EL (cell line): ENCODE measurements at places on chromosomes 4 and X.
A peak's percentile ranks its signal among the peaks of the same experiment; 100 is the strongest.

GRCh38 chr4:122469457-122469856 lies 12.9 kb upstream of the IL2 start:
- DNase-seq = no peak

DNA sequence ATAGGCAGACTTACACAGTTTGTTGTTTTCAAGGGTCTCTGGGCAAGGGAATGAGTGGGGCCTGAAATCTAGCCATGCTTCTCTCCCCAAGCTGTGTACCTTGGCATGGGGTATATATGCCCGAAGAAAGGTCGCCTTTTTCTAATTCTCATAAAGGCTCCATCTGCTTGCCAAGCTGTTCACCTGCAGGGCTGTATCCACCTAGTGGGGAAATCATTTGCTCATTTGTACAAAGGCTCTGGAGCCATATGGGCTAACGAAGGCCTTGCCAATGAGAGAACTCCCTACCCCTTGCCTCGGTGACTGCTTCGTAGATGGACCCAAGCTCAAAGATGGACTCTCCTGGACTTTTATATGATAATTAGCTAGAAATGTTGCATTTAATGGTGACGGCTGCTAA lies 1097.0 kb downstream of the PDHA2 start:
- DNase-seq = no peak

DNA sequence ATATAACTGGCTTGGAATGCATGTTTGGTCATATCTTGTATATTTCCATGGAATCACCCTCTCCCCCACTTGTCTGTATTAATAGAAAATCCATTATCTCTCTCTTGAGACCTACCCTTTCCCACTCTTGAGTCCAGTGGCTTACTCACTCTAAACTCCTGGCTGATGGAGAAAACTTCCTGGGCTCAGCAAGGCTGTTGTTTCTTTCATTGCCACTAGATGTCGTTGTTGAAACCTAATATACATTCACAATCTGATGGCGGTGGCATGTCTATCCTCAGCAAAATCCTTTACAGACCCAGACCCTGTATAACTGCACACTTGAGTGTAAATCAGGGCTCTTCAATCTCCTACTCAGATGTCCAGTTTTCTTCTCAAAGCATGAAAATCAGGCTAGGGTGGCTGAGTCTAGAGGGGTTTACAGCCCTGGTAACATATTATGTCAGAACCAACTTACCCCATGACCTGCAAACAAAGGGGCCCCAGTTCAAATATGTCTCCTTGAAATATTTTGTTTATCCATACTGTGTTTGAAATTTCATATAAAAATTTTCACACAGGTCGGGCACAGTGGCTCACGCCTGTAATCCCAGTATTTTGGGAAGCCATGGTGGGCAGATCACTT lies 70.0 kb upstream of the FAM241A start:
- peak; percentile 63 for DNase-seq

DNA sequence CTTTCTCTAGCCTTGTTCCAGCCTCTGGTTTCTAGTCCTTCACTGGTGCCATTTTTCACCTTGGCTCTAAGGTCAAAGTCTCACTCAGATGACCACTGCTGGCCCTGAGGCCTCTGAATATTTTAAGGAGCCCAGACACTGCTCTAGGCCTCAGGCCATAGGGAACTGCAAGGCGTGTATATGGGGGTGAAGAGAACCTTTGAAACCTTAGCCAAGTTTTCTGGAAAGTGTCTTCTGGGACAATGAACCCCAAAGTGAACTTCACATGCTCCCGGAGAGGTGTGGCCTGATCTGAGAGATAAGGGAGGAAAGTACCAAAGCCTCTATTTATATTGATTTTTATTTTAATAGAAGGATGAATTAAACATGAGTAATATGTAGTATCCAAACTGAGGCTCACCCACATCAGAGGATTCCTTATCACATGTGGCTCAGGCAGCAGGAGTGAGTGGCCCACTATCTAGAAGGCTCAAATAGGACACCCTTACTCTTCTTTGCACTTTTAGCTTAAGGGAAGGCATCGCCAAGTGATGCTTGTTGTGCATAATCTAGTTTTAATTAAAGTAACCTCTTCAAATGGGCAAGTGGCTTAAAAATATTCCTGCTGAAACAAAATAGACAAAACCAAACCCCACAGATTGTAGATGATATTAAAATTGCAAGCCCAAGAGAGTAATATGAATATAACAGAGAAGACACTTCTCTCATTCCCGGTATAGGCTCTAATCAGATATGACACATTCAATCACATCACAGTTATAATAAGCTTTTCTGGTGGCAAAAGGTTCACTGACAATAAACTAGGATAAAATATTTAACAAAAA lies 18.3 kb downstream of the GRPR start:
- DNase-seq = no peak

DNA sequence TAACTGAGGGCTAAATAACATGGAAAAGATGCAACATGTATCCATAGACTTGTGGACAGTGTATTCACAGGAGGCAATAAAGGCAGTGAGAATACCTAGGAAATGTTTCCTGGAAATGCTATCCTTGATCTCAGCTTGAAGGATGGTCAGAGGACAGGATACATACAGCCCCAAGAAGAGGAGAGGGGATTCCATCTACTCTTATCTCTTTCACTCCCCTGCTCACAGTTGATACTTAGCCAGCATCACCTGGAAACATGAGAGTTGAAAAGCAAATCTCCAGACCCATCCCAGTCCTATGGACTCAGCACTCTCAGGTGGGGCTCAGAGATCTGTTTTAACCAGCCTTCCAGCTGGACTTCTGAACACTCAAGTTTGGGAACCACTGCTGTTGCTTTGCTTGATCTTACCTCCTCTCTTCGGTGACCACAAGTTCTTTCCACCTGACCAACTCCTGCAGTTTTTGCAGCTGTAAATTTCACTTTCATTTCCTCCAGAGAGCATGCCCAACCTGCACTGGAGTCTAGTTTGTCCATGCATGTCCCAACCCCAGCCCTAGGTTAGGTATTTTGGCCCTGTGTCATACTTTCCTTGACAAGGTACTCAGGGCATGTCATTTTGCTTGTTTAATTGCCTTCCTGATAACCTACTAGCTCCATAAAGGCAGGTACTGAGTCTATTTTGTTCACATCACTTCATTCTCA lies 10.4 kb downstream of the RELL1 start:
- DNase-seq = no peak

GRCh38 chr4:69896530-69897116 lies 34.2 kb upstream of the CSN1S1 start:
- no peak for DNase-seq

DNA sequence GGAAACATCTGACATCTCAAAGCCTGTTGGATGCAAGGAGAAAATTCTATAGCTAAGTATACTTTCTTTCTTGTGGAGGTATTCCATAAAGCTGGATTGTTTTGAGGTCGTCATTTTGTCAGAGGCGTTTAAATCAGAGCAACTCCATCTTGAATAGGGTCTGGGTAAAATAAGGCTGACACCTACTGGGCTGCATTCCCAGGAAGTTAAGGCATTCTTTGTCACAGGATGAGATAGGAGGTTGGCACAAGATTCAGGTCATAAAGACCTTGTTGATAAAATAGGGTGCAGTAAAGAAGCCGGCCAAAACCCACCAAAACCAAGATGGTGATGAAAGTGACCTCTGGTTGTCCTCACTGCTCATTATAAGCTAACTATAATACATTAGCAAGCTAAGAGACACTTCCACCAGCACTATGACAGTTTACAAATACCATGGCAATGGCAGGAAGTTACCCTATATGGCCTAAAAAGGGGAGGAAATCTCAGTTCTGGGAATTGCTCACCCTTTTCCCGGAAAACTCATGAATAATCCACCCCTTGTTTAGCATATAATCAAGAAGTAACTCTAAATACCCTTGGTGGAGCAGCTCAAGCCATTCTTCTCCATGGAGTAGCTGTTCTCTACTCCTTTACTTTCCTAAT lies 11.9 kb downstream of the HSD17B13 start:
- DNase-seq = no peak
